Fibroblast of villous mesenchyme (primary cell): ENCODE measurements at places on chromosomes 5 and 9.

DNA sequence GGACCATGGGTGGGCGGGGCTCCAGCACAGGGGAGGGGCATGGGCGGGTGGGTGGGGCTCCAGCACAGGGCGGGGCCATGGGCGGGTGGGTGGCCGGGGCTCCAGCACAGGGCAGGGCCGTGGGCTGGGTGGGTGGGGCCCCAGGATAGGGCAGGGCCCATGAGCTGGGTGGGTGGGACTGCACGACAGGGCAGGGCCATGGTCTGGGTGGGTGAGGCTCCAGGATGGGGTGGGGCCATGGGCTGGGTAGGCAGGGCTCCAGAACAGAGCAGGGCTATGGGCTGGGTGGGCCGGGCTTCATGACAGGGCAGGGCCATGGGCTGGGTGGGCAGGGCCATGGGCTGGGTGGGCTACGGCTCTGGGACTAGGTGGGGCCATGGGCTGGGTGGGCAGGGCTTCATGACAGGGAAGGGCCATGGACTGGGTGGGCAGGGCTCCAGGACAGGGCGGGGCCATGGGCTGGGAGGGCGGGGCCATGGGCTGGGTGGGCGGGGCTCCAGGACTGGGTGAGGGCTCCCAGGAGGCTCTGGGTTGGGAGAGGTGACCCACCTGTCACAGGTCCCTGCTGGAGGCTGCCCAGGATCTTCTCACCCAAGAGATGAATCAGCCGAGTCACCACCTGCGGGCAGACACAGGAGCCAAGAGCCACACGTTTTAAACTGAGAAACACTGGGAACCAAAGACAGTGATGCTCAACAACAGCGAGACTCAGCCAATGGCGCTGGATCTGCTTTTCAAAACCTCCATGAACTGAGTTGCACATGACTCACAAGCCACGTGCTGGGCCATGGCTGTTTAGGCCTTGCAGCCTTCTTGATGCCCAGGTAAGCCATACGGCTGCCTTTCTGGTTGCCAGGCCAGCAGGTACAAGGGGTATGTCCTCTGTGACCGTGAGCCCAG is 33.6 kb upstream of the NSMF start:
- no peak for DNase-seq

DNA sequence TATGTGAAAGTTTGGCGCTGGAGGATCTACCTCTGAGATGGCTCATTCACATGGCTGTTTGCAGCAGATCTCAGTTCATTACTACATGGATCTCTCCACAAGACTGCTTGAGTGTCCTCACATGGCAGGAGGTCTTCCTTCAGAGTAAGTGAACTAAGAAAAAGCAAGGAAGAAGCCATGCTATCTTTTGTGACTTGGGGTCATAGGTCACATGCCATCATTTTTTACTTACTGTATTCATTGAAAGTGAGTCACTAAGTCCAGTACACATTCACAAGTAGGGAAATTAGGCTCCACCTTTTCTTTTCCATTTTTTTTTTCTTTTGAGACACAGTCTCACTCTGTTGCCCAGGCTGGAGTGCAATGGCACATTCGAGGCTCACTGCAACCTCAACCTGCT is 8.7 kb upstream of the CDKN2AIPNL start:
- DNase-seq: peak; percentile 27

- DNase-seq: no peak
Measured at GRCh38 chr5:154694159-154694558, 61.0 kb upstream of the LARP1 start.

- DNase-seq: no peak
Measured at GRCh38 chr9:129868023-129868871, 33.0 kb downstream of the USP20 start.

- DNase-seq: no peak
Measured at GRCh38 chr9:29282121-29282520, 1708.8 kb upstream of the C9orf72 start.

- DNase-seq: no peak
Measured at GRCh38 chr9:129118799-129119198, 7.6 kb downstream of the PTPA start.

DNA sequence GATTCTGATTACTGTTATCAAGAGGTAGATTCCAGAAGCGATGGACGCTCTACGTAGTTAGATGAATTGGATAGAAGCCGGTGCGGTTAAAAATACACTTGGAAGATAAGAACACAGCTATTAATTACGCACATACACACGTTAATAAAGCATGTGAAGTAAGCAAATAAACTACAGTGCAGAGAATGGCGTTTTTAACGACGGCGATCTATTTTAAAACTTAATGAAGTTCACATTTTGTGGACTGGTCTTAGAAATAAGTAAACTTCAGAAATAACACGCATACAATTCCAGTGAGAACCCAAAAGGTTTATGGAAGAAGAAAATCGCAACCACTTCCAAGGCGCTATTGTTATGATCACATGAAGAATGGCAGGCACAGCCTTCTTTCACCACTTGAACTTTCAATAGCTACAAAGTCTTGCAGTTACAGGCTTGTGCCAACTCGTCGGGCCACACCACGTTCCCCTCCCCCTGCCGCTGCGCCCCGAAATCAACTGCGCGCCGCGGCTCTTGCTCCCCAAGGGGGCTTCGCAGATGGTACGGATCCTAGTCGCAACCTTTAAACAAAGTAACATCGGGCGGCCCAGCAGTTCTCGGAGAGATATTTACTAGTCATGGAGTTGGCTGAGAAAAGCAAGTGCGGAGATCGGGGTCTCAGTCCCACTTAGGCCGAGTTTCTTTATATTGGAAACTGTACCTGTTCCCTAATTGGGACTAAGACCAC is 866 bp upstream of the SEMA6A start:
- DNase-seq: peak; percentile 44

DNA sequence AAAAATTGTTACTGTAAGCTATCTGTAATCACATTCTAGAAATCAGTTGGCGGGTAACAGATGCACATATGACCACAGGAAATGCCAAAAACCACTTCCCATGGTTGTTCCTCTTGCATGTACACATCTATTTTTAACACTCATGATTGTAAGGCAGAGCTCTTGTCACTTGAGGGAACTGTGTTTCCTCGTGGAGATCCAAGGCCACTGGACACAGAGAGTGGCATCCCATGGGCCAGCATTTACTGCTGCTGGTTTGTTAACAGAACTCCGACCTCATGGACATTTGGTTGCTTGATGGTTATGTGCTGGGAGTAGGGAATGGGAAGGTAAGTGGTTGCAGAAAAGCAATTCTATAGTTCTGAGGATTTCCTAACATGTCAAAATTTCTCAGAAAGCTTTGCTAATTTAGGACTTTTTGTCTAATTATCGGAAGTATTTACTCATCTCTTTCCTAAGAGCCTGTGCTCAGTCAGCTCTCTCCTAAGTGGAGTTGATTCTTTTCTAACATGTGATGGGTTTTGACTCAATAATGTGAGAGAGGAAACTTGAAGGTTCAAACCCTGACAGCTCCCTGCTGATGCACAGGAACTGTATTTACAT is 202.0 kb upstream of the NR3C1 start:
- peak; percentile 20 for DNase-seq

DNA sequence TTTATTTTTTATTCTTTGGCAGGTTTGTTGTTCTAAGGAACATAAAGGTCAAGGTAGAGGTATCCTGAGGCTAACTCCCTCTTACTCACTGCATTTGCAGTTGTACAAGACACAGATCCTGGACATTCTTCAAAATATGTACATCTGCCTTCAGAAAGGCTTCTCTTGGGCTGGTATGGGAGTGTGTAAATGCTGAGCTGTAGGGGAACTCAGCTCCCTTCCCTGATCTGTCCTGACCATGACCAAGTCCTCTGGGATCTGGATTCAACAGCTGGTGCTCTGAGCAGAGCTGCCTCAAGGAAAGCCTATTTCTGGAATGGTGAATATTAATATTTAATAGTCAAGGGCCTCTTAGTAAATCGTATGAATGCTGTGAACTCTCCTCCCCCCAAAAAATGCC is 117.4 kb downstream of the PRKACG start:
- DNase-seq: no peak

DNA sequence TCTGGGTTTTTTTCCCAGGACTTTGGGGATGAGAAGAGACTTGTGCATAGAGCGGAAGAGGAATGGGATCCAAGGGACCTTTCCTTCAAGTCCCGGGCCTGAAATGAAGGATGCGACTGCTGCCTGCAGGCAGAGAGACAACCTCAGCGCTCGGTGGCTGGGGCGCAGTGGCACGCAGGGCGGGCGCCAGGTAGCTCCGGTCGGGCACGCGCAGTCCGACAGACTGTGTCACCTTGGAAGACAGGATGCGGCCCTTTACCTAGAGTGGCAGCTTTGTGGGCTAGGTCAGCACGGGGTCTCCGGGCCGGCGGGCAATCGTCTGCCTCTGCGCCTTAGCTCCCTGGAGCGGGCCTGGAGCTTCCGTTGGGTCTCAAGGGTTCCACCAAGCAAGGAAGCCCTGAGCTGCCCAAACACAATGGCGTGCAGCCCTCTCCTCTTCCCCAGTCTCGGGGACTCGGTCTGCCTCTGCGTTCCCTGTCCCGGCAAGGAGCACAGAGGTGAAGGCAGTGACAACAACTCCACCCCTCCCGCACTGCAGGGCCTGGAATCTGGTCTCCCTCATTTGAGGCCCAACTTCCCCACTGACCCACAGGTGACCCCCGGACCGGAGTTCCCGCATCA is 6.0 kb downstream of the BARX1 start:
- DNase-seq: no peak

DNA sequence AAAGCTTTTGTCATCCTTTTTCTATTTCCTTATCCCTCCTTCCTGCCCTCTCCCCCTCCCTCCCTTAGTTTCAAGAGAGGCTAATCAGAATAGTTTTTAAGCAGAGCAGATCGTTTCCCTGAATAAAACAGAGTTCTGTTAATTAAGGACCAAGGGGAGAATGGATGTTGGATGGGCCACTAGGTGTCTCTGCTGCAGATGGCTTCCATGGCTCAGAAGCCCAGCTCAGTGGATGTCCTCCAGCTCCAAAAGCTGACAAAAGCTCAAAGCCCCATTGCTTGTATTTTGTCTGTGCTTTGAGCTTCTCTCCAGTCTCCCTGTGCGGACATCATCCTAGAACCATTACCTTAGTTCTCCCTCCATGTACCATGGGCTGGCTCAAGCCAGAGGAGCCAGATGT is 21.0 kb upstream of the NPR3 start:
- DNase-seq: no peak

GRCh38 chr5:171978519-171978918 is 27.9 kb downstream of the FBXW11 start:
- DNase-seq: no peak

- no peak for DNase-seq
Measured at GRCh38 chr9:109355564-109356297, 34.9 kb upstream of the EPB41L4B start.

DNA sequence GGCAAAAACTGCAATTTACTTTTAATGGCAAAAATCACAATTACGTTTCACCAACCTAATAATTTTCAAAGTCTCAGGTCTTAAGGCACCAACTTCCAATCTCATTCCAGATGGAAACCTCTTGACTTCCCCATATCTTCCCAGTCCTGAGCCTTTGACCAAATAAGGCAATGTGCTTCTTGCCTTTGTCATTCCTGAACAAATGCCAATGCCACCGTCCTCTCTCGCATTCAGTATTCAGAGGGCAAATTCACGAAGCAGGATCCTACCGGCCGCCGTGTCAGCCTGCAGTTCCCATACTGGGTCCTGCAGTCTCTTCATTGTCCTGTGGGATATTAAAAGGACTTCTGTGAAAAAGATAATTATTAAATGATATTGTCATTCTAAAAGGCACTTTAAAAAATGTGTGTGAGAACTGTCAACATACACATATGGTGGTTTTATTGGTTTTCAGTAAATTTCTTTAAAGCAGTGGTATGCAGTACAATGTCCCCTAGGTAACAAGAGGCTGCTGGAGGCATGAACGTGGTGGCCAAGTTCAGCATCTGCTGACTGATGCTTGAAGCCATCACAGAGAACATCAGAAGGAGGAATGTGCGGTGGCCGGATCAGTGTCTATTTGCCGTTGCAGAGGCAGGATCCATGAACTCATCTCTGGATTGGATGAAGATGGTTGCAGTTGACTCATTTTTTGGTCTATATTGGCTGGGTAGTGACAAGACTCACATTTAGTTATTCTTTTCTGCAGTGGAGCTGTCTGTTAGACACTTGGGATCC is 101.4 kb upstream of the IRX4 start:
- no peak for DNase-seq

GRCh38 chr5:10999714-11000113 is 238.7 kb upstream of the DAP start:
- no peak for DNase-seq

DNA sequence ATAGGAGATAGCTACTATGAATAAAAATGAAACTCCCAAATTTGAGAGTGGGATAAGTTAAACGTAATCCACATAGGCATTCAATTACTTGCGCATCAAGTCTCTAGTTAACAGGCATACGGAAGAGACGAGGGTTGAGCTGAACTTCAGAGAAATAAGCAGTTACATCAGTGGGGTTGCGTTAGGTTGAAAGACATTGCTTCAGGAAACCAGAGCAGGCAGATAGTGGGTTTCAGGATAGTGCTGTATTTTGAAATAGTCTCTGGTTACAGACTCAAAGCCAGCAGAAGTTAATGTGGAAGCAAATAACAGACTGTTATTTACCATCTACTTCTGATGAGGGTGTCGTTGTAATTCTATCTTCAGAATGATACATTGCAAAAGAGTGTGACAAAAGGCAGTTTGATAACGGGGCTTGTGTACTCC is 533.4 kb downstream of the PDE4D start:
- peak; percentile 83 for DNase-seq

GRCh38 chr5:115657125-115657880 is 31.5 kb upstream of the TMED7 start:
- DNase-seq: no peak

DNA sequence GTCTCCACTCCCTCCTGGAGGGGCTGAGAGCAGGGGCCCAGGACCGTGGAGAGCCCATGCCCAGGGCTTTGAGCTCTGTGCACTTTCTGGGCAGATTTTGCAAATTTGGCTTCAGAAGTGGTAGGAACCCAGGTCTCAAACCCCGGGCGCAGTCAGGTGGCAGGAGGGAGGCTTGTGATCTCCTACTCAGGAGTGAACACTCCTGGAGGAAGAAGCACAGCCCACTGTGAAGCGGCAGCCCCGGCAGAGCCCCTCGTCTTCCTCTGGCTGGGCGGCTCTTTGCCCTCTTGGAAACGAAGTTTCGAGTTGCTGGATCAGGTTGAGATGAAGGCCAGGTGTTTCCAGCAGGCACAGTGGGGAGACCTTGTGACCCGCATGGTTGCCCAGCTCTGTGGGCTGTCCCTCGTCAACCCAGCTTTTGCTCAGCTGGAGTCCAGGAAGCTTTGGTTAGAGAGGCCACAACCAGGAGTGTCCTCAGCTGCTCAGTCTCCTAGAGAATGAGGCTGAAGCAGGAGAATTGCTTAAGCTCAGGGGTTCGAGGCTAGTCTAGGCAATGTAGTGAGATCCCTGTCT is 48.5 kb downstream of the WNK2 start:
- DNase-seq: no peak

GRCh38 chr5:105688227-105688792 is 1982.4 kb downstream of the EFNA5 start:
- no peak for DNase-seq

DNA sequence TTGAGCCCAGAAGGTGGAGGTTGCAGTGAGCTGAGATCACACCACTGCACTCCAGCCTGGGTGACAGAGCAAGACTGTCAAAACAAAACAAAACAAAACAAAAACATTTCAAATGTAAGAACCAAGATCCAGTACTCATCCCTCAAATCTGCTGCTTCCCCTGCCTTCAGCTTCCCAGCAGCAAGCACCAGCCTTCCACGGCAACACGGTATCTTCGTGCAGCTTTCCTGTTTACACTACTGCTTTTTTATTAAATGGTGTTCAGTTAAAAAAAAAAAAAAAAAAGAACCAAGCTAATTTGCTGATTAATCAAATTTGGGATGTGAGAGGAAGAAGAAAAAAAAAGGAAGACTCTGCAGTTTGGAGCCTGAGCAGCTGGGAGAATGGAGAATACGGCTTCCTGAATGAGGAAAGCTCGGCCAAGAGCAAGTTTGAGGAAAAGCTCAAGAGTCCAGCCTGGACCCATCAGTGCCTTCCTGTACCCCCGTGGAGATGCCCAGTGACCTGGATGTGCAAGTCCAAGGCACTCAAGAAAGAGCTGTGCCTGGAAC is 28.0 kb upstream of the SLC2A8 start:
- no peak for DNase-seq
